Cerebellar cortex (tissue), 1 donor: ENCODE measurements at places on chromosomes 16 and 17.

- DNase-seq: no peak
Measured at GRCh38 chr17:3740611-3741073, 16.9 kb downstream of the HASPIN start.

- no peak for DNase-seq
Measured at GRCh38 chr17:45127548-45128300, 4.6 kb downstream of the PLCD3 start.

DNA sequence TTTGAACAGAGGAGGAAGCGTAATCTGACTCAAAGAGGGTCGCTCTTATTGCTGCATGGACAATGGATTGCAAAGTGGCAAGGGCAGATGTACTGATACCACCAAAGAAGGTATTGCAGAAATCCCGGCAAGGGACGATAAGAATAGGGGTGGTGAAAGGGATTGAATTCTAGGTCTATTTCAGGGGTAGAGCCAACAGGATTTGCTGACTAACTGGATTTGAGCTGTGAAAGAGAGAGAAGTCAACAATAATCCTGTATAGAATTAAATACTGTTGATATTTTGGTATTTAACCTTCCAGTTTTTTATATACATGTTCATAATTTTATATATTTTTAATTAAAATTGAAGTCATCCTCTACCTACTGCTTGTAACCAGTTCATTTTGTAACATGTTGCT is 19.4 kb upstream of the ABCA3 start:
- no peak for DNase-seq

- DNase-seq: no peak
Measured at GRCh38 chr16:23509441-23509754, 896 bp downstream of the GGA2 start.

DNA sequence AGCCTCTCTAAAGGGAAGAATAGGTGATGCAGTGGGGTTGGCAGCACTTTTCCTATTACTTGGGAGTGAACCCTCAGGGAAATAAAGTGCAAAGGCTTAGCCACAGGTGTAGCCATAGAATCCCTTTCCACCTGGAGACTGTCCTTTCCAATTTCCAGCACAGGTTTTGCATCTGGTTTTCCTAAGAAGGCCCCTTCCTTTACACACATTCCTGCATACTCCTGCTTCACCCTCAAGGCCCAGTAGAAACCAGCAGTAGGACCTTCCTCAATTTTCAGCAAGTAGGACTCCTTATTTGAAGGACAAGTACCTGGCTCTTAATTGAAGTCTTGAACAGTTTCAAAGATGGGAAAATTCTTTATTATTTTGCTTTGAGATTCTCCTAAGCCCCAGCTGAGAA is 171.8 kb upstream of the TBX2 start:
- DNase-seq: no peak

- no peak for DNase-seq
Measured at GRCh38 chr16:85019659-85020245, 7.8 kb upstream of the KIAA0513 start.

DNA sequence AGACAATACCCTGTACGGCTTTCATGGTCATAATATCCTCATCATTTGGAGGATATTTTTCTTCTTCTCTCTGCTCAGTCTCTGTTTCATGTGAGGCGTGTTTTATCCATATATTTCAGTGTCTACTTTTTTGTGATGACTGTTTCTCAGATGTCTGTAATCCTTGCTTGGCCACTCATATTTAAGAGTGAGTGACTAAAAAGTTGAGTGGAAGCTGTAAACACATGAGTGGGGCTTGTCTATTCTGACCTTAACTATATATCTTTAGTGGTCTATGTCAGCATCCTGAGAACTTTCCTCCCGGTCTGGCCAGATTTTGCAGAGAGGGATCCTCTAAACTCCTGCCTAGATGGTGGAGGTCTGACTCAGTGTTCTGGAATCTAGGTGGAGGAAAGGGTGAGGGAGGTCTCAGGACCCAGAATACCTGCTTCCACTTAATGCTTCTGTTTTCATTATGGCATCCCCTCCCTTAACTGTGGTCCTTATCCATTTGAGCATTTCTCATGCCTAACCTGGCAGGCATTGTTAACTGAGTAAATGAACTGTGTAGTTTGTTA is 6.0 kb downstream of the DDX19B start:
- DNase-seq: no peak

DNA sequence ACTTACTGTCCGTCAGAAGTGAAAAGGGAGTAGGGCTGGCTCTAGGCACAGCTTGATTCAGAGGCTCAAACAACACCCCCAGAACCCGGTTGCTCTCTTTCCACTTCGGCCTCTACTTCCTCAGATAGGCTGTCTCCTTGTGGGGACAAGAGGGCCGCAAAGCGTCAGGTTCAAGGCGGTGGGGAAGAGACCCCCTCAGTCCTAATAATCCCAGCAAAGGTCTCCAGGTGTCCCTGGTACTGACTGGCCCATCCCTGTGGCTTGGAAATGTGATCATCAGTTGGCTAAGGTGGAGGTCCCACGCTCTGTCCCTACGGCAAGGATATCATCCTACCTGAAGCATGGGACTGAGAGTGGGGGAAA is 26.0 kb downstream of the NGFR start:
- no peak for DNase-seq

DNA sequence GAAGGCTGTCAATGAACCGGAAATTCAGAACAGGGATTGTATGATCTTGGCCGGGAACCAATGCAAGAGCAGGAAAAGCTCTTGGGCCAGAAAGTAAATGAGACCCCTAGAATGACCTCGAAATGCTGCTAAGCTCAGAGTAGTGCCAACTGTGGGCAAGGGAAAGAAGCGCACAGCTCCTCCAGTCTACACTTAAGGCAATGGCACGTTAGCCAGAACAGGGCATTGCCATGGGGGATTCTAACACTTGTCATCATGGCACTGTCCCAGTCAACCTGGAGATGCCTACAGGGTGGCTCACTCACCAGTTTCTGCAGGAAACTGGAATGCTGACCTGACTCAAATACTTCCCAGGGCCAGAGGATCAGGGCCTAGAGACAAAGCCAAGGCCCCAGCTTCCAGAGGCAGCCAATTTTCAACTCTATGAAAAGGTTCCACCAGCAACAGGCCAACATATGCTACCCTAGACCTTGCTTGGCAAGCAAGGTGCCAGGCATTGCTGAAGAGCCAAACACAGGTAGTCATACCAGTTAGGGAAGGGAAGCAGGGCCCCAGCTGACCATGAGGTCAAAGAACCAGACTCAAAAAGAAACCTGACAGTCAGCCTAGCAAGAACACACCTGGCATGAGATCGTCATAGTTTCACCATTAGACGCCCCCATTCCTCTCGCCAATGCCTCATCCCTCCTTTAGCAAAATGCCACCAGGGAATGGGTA is 34.9 kb downstream of the ARHGAP17 start:
- peak; percentile 31 for DNase-seq
